Activated T-helper 9 cell treated with anti-CD3 and anti-CD28 coated beads, Interleukin-2, amount 50 U/mL, for 16 hours (primary cell): ENCODE measurements at places on chromosomes 6 and 20.

- no peak for DNase-seq
Measured at GRCh38 chr20:37727957-37728634, 34.3 kb downstream of the CTNNBL1 start.

GRCh38 chr20:17543531-17544131 lies 12.5 kb upstream of the BFSP1 start:
- no peak for DNase-seq

- no peak for DNase-seq
Measured at GRCh38 chr6:147347179-147347881, 143.1 kb downstream of the STXBP5 start.

DNA sequence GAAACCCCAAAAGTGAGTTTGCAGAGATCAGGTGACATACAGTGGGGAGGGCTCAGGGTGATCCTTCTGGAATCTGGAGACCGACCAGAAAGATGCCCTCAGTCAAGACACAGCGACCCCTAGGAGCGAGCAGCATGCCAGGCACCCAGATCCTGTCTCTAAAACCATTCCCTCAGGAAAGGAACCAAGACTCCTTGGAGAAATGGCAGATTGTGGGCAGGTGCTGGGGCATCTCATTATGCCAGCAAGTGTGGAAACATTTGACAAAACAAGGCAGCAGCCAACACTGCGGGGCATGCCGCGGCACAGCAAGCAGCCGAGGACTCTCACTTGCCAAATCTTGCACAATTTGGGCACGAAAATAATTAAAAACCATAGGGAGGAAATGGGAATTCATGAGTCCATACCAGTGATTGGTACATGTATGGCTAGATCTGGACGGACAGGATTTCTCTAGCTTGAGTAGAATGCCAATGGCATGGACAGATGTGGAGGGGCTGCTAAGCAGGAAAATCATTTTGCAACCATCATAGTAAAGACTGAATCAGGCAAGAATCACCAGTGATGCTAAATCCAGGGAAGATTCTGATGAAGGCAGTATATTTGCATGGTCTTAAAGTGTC lies 76.9 kb downstream of the GINS1 start:
- DNase-seq = no peak

DNA sequence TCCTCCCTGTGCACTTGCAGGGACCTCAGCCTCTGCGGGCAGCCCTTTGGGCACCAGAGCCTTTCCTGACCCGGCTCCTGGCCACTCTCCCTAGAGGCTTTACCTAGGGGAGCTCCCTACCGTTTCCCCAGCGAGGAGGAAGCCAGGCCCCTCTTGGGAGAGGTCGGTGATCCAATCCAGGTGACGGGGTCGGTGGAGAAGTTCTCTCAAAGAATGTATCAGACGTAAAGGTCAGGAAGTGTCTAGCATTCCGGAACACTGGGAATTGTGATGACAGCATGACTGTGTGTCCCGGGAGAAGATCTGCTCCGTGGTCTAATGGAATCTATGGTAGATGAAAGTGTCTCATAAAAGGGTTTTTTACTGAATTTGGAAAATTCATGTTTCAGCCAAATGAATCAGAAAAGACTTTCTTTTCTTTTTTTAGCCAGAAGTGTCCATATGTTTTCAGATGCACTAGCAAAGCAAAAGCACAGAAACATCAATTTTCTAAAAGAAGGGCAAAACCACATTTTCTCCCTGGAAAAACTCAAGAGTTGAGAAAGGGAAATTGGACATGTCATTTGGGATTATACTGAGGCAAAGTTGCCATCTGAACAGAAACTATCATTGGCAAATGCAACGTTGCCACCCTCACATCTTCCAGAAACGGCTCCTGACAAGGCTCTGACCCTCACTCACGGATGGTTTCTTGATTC lies 289.4 kb downstream of the THBS2 start:
- no peak for DNase-seq

DNA sequence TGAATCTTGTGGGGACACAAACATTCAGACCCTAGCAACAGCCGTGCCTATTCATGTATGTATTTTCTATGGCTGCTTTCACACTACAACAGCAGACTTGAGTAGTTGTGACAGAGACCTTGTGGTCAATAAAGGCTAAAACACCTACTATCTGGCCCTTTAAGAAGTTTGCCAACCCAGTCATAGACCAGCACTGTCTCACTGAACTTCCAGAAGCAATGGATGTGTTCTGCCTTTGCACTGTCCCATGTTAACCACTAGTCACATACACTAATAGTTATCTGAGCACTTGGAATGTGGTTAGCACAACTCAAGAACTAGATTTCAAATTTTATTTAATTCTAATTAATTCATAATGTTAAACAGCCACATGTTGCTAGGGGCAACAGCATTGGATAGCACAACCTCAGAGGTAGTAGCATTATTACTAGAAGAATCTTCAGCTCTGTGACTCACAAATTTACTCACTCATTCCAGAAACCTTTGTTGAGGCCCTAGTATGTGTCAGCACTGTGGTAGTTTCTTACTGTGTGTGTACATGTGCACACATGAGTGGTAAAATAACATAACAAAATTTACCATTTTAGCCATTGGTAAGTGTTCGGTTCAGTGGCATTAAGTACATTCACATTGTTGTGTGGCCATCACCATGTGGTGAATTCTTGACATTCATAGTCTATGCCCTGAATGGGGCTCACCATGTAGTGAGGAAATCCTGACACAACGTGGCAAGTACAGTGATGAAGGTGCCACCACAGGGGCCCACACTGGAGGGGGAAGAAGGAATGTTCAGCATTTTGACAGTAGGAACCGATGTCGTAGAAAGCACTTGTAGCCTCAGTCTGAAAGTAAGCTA lies 107.3 kb downstream of the CEP57L1 start:
- DNase-seq = no peak

DNA sequence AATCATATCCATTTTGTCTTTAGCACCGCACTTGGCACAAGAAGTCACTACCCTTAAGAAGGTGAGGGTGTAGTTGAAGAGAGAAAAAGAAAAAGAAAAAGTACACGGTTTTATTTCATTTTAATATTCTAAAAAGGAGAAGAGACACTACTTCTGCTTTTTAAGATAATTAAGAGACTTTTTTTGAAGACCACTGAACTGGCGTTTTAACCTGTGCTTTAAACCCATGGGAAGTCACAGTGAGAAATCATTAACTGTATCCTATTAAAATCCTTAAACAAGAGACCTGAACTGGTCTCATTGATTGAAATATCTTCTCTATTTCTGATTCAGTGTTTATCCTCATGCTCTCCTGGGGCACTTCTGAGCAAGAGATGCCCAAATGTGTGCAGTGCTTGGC lies 243.5 kb downstream of the TMEM242 start:
- DNase-seq = no peak

DNA sequence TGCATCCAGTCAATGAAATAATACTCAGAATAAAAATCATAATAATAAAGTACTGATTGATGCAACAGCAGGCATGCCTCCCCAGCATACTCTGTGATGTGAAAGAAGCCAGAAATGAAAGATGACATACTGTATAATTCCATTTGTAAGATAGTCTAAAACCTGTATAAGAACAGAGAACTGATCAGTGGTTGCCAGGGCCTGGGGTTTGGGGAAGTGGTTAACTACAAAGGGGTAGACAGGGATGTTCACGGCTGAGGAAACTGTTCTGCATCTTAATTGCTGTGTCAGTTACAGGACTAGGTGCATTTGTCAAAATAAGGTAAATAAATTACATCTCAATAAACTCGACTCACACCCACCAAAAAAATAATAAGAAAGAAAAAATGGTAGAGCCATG lies 81.3 kb upstream of the BMP2 start:
- DNase-seq = no peak

DNA sequence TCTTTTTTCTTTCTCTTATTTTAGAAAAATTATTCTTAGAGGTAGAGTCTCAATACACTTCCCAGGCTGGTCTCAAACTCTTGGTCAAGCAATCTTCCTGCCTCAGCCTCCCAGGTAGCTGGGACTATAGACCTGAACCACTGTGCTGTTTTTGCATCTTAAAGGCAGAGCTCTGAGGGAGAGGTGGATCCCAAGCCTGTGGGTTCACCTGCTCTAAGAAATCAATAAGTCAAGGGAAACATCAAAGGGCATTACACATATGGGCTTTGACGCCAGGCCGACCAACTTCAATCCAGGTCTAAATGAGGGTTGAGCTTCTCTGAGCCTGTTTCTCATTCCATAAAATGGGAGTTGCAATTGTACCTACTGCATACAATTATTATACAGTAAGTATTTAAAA lies 223.9 kb downstream of the LY86 start:
- DNase-seq = no peak

- no peak for DNase-seq
Measured at GRCh38 chr6:143522039-143522600, 10.6 kb upstream of the FUCA2 start.

- DNase-seq = no peak
Measured at GRCh38 chr6:110337486-110337885, 20.7 kb downstream of the METTL24 start.

DNA sequence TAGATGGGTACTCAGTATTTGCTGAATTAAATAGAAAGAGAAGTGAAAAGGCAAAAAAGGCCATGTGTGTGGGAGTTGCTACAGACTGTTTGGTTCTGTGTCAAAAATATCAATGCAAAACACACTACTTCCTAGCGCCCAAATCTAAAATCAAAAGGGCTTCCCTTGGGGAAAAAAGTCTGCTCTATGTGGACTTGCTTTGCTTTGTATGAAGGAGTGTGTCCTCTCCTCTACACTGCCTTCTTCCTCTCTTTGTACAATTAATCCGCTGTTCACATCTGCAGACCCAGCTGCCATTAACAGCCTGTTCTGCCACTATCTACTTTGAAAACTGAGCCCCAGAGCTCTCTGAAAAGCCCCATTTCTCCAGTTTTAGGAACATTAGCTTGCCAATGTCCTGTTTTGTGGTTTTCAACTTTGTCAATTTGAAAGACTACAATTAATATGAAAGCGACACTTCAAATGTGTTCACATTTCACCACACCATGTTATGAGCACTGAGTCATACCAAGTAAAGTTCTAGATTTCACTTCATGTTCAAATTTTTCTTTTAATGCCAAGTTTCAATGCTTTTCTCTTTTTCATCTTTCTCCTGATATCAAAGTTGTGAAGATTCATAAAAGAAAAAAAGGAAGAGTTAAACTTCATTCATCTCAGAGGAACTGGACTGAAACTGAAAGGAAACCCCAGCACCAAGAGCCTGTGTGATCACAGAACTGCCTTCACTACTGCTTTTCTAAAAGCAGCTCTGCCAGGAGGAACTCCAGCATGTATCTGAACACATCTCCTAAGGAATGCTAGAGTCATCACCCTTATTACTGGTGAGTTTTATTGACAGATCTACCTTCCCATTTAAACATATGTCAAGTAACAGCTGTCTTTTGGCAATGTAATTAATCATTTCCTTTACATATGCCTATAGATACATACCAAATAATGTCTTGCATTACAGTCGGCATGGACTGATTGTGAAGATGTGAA lies 102.6 kb downstream of the KIF13A start:
- no peak for DNase-seq

- no peak for DNase-seq
Measured at GRCh38 chr6:7621761-7622160, 31.8 kb downstream of the SNRNP48 start.

GRCh38 chr6:40701352-40702007 lies 114.3 kb upstream of the LRFN2 start:
- no peak for DNase-seq

- peak; percentile 3 for DNase-seq
Measured at GRCh38 chr6:13488015-13488895, 855 bp upstream of the GFOD1 start.

DNA sequence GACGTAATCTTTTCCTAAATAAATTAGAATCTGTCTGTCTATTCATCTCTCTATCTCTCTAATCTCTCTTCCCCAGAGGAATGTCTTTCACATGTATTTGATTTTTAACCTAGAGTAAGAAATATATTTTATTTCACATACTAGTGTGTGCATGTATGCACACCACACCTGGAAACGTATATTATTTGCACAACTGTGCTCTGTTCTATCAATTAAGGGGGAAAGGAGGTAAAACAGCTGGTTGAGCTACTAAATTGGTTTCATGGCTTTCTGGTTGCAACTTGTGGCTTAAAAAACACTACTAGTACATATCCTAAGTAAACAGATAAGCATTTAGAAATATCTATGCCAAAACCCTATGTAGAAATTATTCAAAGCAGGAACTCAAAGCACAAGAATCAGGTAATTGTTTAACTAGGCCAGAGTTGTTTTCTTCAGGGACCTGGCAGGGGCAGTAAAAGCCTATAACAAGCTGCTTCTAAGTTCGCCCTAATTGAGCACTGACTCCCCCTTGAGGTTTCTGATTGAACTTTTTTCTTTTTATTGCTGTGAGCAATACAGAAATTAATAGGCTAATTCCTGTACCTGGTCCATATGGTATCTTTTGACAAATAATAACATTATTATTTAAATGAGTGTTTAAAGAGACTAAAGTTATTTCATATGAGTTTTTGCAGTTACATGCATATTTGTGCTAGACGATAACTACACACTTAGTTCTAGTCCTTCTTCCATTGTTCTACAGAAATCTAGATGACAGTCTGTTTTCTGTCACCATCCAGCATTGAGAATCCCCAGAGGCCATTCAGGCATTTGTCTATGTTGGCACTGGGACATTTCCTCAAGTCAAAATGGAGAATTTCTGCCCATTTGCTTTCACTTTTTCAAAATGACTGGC lies 88.6 kb downstream of the MCHR2 start:
- no peak for DNase-seq

DNA sequence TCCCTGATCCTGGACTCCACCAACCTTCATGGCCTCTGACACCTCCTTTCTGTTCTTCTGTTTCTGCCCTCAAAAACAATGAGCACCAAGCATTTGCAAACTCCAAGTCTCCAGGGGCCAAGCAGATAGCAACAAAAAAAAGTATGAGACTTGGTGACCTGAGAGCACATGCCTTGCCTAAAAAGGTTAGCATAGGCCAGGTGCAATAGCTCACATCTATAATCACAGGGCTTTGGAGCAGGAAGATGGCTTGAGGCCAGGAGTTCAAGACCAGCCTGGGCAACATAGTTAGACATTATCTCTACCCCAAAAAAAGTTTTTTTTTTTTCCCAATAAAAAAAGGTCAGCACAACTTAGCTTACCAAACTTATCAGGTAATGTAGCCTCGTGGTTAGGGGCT lies 13.7 kb upstream of the HM13 start:
- DNase-seq = no peak

DNA sequence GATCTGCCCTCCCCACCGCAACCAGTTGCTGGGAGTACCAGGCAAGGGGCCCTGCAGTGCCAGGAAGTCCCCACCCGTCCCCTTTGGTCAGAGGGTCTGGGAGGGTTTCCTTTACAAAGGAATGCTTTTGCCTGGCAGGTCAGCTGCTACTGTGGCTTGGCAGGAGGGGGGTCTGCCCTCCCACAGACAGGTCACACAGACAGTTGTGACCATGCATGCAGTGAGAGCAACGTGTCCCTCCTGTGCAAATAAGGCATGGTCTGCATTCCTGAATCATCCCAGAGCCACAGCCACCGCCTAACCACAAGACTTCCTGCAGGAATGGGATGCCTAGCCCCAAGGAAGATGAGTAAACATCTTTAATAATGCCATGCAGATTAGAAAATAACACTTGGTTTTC lies 439 bp upstream of the F13A1 start:
- DNase-seq = no peak

DNA sequence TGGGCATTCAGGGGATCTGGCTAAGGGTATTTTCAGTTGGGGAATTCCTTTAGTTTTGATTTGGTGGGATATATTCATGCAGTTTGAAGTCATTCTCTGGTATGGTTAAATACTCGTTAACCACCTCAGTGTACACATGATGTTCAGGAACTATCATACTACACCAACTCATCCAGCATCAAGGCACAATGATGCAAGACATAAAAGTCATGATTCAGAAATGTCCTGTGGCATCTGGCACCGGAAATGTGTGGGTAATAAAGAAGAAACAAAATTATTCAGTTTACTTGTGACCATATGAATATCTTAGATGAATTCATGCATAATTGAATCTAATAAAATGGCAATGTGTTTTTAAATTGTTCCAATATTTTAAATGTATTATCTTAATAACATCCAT lies 129.0 kb upstream of the BMP5 start:
- DNase-seq = no peak
